ENCODE measurements at places on chromosomes 16 and 17. TPM values are rescaled to one million over a fixed set of nuclear protein-coding genes. Genes with fewer than 3 reads are reported as not detected.
A peak's percentile ranks its signal among the peaks of the same experiment; 100 is the strongest.

ZNF205 gene
- 22.4 TPM for total RNA-seq

ZG16B gene
- 0.90 TPM for total RNA-seq

DNA sequence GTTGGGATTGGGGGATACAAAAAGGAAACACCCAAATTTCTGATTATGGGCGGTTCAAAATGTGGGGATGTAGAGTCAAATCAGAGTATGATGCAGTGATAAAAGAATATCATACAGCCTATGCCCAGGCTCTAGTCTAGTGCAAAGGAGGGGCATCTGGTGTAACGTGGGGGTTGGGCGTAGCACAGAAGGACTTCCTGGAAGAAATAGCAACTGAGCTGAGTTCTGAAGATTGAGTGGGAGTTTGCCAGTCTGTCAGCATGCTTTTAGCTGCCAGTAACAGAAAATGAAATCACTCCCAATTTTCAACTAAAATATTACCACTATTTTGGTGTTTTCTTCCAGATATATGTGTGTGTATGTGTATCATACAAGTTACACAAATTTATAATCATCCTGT, 196.9 kb downstream of the SPECC1 start:
- peak; percentile 75 for DNase-seq

GRCh38 chr16:78768718-78769117, 669.3 kb downstream of the WWOX start:
- DNase-seq: no peak

Data from bronchial epithelial cell (primary cell).